ENCODE measurements at places on chromosomes 1 and 21. TPM values are rescaled to one million over a fixed set of nuclear protein-coding genes. Genes with fewer than 3 reads are reported as not detected.

CD52 gene
- polyA plus RNA-seq = 17.0 TPM

- no peak for DNase-seq
Observed at GRCh38 chr1:25247829-25248754, 838 bp upstream of the RSRP1 start.

DNA sequence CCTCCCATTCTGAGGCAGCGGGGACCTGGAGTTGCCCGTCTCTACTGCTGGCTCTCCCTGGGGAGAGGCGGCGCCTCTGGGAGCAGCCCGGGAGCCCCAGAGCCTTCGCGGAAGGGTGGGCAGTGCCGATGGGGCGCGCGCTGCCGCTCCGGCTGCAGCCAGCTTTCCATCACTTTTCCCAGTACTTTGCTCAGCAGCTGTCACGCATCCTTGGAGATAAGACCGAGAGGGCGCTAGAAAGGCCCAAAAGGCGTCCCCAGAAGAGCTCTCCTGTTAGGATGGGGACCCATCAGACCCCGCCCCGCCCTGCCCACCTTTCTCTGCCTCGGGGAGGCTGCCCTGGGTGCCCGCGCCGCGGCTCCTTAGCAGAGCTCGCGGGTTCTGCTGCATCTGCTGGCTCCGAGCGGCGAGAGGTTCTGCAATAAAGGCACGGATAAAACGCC is 534 bp downstream of the KCNH1 start:
- DNase-seq = no peak

ELAPOR1 gene
- polyA plus RNA-seq = 0.13 TPM

RABIF gene
- polyA plus RNA-seq = 6.7 TPM

- DNase-seq = no peak
Observed at GRCh38 chr1:41490911-41491310, 6.4 kb upstream of the EDN2 start.

DNA sequence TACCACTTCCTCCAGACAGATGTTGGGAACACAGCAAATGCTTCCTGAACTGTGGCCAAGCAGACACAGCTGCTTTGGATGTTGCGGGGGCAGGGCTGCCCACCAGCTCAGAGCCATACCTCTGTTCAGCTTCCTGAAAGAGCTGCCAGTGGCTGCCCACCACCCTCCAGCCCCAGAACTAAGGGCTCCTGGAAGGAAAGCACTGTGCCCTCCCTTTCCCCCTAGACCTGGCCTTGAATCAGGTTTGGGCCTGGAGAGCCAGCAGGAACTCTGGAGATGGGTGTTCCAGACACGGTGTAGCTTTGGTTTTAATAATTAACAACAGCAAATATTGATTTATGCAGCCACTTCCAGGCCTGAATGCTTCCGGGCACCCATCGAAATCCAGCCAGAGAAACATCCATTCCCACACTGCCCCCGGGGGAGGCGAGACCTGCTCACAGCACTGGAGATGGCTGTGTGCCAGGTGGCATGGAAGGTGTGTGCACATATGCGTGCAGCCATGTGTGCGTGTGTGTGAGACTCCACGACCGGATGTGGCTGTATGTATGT is 45.7 kb downstream of the RAP1GAP start:
- no peak for DNase-seq

Data from urinary bladder (tissue), 4 donors.